ENCODE measurements at places on chromosomes 2 and 18.

DNA sequence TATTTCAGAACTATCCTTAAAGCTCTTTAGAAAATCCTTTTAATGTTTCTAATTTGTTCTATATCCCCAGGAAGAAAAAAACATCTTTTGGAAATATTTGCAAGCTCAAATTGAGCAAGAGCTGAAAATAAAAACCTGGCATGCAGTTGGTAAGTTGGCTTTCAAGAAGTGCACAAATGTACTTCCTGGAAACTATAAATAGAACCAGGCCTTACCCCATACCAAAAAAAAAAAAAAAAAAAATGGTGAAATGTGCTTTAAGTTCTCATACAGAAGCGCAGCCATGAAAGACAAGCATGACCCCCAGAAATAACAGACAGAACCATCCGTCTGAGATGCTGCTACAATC lies 178.5 kb downstream of the HDAC4 start:
- no peak for DNase-seq

- no peak for DNase-seq
These were observed 28.7 kb downstream of the SRSF7 start for GRCh38 chr2:38722271-38723061.

- no peak for DNase-seq
These were observed 1241.9 kb downstream of the DPP10 start for GRCh38 chr2:115684345-115684744.

DNA sequence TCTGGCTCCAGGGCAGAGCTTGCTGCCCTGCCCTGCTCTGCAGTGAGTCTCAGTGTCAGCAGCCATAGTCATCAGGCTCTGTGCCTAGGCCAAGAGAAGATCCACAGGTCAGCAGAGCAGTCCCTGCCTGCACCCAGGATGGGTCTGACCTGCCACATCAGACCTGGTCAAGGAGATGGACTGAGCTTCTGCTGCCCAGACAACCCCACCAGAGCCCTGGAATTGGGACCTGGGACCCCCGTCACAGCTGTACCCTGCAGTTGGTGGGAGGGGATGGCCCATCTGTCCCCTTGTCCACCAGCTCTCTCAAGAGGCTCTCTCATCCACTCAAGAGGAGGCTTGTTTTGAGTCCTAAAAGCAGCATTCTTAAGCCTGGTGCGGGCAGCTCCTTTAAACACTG lies 142.6 kb downstream of the TFCP2L1 start:
- DNase-seq: no peak

DNA sequence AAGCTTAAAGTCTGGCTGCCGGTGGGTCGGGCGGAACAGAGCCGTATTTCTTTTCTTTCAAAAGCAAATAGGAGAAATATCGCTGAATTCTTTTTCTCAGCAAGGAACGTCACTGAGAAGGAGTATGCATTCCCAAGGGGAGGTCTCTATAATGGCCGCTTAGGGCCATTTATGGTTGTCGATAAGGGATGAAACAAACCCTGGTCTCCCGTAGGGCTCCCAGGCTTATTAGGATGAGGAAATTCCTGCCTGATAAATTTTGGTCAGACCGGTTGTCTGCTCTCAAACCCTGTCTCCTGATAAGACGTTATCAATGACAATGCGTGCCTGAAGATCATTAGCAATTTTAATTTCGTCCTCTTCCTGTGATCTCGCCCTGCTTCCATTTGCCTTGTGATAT lies 227.7 kb upstream of the ZEB2 start:
- DNase-seq: no peak

DNA sequence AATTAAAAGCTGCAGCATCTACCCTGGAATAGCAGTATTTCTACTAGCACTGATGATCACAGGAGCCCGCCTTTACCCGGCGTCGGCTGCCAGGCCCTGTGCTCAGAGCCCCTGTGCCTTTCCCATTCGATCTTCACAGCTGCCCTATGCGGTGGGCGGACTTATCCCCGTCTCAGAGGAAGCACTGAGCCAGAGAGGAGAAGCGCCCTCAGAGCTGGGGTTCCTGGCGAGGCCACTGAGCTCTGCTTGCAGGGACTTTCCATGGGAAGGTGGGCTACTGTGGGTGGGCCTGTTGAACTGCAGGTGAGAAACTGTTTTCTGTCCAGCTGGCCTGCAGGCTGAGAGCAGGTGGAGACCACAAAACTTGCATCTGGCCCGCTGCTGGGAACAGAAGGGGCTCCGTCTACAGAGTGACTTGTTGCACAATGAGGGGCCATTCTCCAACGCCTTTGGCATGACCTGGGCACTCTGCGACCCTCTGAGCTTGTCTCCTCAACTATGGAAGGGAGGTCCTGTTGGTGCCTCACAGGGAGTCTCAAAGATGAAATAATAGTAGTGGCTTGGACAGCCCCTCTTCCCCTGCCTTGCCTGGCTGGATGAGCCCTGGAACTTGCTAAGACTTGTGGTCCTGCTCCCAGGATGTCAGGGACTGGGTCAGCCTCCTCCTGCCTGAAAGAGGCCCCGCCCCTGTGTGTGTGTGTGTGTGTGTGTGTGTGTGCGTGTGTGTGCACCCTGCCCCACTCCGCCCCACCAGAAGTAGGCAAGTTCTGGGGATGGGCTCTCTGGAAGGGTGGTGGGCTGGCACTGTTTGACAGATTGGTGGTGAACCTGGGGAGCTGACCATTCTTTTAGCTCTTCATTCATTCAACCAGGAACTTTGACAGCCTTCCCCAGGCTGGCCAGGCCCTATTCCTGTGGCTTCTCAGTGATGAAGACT lies 32.7 kb downstream of the GLI2 start:
- DNase-seq: no peak

DNA sequence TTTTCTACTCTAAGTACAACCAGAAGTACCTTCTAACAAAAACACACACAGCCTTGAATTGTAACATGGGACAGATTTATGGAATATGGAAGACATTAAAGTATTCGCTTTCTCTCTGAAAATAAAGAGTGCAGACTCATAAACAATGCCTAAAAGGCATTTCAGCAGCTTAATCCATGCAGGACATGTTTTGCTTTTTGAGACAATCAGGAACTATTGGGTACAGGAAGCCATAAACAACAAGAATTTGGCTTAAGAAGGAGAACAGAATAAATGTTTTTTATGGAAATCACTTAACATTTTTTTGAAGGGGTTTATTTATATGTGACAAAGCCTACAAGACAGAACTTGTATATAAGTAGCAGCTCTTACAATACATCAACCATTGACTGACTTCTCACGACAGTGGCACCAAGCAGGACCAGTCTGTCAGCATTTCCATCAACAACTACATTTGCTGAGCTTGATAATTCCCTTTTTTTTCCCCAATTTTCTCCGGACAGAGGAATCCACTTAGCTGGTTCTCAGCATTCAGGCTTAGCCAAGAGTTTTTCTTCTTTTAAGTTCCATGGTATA lies 140.1 kb downstream of the EXOC6B start:
- DNase-seq: no peak

DNA sequence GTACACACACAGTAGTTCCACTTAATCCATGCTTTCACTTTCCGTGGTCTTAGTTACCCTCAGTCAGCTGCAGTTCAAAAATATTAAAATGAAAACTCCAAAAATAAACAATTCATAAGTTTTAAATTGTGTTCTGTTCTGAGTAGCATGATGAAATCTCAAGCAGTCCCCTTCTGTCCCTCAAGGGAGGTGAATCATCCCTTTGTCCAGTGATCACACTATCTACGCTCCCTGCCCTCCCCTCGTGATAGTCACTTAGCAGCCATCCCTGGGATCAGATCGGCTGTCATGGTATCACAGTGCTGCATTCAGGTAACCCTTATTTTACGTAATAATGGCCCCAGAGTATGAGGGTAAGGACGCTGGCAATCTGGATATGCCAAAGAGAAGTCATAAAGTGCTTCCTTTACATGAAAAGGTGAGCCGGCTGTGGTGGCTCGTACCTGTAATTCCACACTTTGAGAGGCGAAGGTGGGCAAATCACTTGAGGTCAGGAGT lies 5.8 kb upstream of the RTN4 start:
- DNase-seq: no peak

- no peak for DNase-seq
These were observed 353 bp upstream of the SULT1C4 start for GRCh38 chr2:108377401-108377800.

DNA sequence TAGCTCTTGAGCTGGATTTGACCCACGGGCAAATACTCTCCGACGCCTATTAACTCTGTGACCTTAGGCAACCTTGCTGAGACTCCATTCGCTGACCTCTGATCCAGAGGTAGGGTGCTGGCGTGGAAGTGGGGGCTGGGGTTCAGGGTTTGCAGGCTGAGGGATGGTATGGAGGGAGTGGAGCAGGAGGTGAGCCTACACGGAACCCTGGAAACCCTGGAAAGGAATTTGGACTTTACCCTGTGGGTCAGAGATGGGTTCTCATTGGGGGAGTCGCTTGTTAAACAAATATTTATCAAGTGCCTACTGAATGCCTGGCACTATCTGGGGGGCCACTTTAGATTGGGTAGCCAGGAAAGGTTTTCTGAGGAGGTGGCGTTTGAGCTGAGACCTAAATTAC lies 58.2 kb upstream of the FZD7 start:
- no peak for DNase-seq

DNA sequence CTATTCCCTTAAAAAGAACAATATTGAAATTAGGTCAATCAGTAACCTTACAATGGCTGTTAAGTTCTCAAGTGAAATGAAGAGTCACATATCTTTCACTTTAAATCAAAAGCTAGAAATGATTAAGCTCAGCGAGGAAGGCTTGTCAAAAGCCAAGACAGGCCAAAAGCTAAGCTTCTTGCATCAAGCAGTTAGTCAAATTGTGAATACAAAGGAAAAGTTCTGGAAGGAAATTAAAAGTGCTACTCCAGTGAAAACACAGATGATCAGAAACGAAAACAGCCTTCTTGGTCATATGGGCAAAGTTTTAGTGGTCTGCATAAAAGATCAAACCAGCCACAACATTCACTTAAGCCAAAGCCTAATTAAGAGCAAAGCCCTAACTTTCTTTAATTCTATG lies 402.6 kb upstream of the ZEB2 start:
- DNase-seq: no peak

DNA sequence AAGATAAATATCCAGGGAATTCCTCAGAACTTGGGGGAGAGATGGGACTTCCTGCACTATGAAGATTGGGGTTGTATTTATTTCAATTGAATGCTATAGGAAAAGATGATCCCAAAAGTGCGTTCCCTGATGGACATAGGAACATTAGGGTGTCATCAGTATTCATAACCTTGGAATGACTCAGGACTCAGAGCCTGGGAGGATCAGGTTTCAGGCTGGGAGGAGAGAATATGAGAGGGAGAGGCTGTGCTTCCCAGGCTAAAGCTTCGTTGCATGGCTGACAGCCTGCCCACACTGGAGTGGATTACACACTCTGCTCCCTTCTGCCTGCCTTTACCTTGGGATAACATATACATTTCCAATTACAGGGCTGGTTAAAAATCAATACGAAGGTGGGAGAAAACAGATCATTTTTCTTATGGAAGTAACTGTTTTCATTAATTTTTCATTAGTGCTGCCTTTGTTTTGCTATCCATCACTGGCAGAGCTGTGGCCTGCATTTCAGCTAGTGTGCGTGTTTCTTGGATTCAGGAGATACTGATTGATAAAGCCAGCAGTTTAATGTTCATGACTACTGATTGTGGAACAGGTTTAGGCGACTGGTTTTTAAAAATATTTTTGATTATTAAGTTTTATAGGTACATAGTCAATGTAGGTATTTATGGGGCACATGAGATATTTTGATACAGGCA lies 118.7 kb downstream of the KCTD1 start:
- no peak for DNase-seq

DNA sequence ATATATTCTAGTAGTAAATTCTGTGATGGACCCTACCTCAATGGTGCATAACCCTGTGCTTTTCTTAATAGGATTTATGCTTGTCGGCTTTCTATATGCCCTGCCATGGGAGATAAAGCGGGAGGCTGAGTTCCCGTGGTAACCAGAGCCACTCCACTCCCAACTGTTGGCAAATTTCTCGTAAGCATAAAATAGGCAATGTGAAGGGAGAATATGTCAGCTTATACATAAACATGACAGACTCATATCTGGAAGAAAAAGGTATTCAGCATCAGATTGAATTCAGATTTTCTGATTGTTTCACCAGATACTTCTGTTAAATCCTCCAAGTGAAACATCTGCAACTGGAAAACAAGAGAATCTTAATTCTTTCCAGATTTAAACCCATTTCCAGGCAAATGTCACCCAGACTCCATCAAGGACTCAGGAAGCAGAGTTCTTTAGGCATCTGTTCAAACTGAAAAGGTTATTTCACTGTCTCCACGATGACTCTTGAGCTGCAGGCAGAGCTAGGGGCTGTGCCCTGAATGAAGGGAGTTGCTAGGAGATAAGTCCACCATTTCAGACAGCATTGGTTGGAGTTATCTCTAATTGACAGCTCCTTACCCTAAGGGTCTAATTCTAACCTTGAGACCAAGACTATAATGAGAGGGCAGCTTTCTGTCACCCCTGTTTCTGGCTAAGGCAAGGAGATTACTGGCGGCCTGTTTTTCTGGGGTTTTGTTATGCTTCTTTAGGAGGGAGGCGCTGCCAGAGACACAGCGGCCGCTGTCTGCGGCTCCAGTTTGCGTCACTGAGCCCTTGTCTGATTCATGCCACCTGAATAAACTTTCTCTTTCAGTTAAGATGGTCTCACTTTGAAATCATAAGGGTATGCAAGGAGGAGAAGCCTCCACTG lies 381.3 kb downstream of the SOX11 start:
- DNase-seq: no peak

Data from stimulated activated CD8-positive, alpha-beta memory T cell treated with anti-CD3 and anti-CD28 coated beads, Interleukin-2, amount 100 ng/mL, for 1 hour (primary cell).